ENCODE measurements at places on chromosomes 4 and X.

DNA sequence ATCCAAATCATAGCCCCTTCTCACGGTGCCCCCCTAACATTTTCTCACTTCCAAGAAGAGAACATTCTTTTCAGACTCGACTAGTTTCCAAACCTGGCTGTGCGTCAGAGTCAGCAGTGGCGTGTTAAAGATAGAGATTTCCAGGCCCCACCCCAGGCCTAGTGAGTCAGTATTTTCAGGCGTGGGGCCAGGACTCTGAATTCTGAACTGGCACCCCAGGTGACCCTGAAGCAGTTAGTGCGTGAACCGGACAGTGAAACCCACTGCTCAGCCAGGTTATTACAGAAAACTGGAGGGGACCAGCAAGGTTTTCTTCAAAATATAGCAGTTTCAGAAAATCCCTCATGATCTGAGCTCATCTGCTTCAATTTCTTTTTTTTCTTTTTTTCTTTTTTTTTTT is 35.0 kb upstream of the BCOR start:
- DNase-seq, result no peak

GRCh38 chr4:41296995-41297394 is 40.3 kb downstream of the UCHL1 start:
- no peak for DNase-seq

DNA sequence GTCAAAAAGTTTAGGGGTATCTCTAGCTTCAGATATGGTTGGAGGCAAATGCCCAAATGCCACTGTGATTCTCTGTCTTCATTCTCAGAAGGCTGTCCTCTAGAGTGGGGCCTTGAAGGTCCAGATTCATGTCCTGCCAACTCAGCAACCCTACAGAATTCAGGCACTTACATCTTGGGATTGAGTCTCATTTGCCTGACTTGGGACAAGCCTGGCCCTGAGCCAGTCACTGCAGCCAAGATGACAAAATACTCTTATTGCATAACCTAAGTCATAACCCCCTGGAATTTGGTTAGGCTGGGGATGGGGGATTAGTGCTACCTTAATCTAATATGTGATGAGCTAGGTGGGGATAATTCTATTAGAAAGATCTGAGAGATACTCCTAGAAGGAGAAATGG is 100.5 kb downstream of the AREG start:
- no peak for DNase-seq

- no peak for DNase-seq
These were observed 145.2 kb downstream of the CORIN start for GRCh38 chr4:47692691-47693090.

GRCh38 chr4:155818639-155819038 is 47.4 kb downstream of the ASIC5 start:
- no peak for DNase-seq

DNA sequence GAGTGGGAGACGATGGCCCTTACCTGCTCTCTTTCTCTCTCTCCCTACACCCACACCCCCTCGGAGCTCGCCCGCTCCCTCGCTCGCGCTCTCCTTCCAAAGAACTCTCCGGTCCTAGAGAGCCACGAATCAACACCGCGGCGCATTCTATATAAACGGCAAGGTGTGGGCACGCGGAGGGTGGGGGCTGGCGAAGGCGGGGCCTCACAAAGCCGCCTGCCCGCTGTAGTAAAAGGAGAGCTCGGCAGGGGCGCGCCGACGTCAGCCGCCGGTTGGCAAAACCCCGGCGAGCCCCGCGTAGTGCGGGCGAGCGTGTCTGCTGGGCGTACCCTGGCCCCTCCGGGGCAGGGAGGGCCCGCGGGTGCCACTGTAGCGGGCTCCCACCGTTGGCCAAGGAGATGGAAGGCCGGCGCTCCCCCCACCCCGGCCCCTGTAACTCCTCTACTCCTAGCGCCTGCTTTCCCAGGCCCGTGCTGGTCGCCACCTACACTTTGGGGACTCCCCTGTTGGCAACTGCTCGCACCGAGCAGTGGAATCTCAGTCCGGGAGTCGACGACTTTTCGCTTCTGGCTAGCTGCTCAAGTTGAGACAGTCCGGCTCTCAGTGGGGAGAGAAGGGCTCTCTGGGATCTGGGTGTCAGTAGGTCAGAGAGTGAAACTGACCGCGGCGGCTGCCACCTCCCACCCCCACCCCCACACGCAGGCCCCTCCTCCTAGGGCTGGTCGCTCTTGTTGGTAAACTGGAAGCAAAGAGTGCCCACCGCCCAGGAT is 325.5 kb upstream of the F9 start:
- no peak for DNase-seq

- no peak for DNase-seq
These were observed 44.6 kb upstream of the GYPA start for GRCh38 chr4:144185086-144185485.

DNA sequence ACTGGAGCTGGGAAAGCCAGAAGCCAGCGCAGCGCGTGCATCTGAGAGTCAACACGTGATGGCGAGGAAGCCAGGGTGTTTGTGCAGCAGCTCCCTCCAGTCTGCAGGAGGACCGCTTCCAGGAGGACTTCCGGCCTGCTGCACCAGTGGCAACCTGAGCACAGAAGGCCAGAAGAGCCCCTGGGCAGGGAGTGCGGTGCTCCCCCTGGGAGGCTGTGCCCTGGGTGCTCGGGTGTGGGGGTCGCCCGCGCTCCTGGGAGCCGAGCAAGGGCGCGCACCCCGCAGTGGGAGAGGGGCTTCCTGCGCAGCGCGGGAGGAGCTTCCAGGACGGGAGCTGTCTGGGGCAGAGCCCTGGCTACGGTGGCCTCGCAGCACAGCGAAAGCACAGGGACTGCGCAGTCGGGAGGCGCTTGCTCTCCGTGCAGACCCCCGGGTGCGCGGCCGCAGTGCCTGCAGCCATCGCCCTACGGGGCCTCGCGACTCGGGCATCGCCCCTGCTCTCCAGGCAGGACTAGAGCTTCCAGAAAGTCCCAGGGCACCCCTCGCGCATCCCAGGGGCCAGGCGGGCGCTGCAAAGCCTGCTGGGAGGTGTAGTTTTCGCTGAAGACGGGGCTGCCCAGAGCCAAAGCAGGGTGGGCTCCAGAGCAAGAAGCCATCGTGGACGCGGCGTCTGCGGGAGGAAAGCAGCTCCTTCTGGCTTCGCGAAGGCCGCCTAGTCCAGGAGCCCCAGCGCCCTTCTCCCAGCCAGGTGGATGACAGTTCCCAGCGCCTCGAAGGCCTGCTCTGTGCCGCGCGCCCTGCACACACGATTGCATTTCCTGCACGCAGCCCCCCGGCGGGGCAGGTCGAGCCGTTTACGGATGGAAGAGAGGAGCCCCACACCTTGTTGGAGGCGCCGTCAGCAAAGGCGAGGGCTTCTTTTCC is 24.1 kb upstream of the WFS1 start:
- DNase-seq, result no peak

DNA sequence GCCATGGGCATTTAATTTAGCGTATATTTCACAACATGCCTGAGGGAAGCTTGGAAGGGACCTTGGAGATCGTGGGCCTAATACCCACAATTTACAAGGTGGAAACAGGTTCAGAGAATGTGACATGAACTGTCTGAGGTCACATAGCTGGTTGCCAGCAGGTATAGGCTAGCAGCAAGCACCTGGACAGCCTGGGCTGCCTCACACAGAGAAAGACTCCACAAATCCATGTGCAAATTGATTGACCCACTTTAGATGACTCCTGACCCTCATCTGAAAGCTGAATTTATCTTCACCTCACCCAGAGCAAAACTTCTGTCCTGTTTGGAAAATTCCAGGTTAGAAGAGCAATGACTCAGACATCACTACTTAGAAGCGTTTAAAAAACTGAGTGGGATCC is 5.8 kb downstream of the PTTG2 start:
- DNase-seq, result no peak

DNA sequence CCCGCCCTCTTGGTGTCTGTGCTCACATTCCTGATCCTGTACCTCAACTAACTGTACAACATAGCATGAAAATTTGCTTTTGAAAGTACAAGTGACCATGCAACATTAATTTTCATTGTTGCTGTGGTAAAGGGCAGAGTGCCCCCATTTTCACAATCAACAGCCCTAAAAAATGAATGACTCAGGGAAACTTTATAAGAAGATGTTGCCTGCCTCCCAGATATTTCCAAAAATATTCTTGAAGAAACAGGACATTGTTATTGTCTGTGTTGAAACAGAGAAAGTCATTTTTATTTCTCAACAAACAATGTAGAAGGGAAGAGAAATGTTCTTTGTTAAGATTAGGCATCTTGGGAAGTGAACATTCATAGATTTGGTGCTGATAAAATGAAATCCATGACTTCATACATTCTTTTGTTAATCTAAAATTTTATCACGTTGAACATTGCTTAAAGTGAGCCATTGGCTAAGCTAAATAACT is 113.9 kb upstream of the ANXA3 start:
- no peak for DNase-seq

- no peak for DNase-seq
These were observed 99.6 kb upstream of the MSX1 start for GRCh38 chr4:4759883-4760282.

GRCh38 chr4:142238589-142238988 is 602.2 kb downstream of the IL15 start:
- no peak for DNase-seq

DNA sequence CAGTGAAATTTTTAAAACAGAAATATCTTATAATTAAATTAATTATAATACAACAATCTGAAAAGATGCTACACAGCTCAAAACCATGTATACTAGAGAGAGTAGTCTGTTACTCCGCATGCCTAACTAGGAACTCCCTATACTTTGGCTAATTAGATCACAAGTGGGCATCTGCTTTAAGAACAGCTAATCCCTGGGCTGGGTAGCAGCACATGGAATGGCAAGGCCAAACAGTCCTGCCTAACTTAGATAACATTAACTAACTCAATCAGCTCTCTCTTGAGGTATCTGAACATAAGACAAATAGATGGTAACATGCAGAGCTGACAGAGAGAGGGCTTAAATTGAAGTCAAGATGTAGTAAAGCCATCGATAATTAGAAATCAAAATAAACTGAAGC is 9.9 kb downstream of the CHIC2 start:
- no peak for DNase-seq

DNA sequence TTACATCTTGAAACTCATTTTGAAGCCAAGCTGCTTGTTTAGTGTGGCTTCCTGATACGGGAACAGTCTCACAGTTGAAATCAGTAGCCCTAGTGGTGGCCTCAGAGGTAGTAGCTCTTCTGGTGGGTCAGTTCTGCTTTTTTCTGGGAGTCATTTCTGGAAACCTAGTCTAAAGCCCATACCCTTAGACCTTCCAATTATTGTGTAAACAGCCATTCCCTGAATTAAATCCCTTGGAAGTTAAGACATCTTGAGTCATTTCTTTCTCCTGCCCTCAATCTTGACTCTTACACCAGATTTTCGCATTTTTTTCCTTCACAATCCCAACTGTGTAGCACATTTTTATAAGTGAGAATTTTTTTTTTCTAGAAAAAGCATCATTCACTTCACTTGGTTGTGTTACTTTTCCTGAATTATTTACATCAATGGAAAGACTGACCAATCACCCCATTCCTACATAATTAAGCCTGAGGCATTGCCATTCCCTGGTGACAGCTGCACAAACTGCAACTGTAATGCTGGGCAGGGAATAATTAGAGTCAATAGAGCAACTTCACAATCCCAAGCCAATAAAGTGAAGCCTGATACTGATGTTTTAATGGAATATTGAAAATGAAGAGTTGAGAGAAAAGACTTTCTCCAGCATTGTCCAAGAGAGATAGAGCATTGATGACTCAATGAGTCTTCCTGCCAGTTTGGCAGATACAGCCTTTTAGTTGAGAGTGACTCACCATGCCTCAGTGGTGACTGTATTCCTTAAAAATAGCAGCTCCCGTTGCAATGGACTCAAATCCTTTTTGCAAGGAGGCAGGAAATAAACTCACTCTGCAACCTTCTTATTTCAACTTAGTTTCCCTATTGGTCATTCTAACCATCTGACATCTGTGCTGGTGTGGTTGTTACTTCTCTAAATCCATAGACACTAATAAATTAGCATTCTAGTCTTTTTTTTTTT is 13.0 kb upstream of the SEPSECS start:
- no peak for DNase-seq

- DNase-seq, result no peak
These were observed 70.7 kb downstream of the DCAF8L2 start for GRCh38 chrX:27660878-27661277.

GRCh38 chr4:83536362-83537272 is 709 bp downstream of the GPAT3 start:
- DNase-seq, result peak; percentile 11

GRCh38 chr4:53686521-53686920 is 95.2 kb upstream of the LNX1 start:
- no peak for DNase-seq

- DNase-seq, result no peak
These were observed 119.2 kb upstream of the EDNRA start for GRCh38 chr4:147361726-147362125.

GRCh38 chrX:16528620-16529019 is 121.3 kb upstream of the S100G start:
- no peak for DNase-seq

- DNase-seq, result no peak
These were observed 148.8 kb upstream of the TBL1X start for GRCh38 chrX:9316096-9316495.

- no peak for DNase-seq
These were observed 483.6 kb downstream of the GABRG1 start for GRCh38 chr4:45640281-45640680.

DNA sequence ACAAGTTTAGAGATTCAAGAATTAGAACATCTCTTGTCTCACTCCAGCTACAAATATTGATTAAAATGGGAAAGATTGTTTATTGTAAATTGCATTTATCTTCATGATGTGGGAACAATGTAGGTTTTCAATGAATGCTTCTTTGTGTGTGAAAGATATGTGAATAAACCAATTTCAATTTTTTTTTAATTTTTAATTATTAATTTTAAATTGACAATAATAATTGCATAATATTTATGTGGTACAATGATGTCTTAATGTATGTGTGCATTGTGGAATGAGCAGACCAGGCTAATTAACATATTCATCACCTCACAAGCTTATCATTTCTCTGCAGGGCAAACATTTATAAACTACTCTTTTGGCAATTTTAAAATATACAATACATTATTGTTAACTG is 281.1 kb downstream of the RAPGEF2 start:
- no peak for DNase-seq

- DNase-seq, result no peak
These were observed 1179.6 kb upstream of the PCDH7 start for GRCh38 chr4:29540439-29541102.

- peak; percentile 17 for DNase-seq
These were observed at the start of gene TBC1D1 for GRCh38 chr4:37890801-37891259. Gene TBC1D1, plus strand, starts transcription at chr4:37891084. Its CDS starts 11,012 bp downstream, at chr4:37902096.

GRCh38 chrX:13121020-13121555 is 76.7 kb upstream of the FAM9C start:
- no peak for DNase-seq

All from T-helper 17 cell (primary cell).